ENCODE measurements at places on chromosomes 6 and 20.
A peak's percentile ranks its signal among the peaks of the same experiment; 100 is the strongest.

DNA sequence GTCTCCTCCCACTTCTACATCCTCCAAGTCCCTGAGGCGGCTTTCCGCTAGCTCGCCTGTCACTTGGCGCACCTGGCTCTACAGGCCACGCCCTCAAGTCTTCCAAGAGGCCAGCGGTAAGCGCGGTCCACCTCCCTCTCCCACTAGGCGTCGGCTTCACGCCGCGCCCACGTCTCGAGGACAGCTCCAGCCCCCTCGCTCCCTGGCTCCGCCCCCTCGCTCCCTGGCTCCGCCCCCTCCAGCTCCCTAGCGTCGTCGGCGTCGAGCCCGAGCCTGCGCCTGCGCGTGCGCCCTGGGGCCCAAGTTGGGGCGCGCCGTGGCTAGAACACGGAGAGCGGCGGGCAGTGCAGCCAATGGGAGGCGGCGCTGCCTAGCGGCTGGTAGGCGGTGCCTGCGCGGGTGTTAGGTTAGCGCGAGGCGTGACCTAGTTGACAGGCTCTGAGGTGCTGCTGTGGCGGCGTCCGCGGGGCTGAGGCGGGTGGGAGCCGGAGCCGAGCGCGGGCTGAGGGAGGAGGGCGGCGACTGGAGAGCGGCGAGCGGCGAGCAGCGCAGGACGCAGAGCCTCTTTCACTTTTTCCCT, at the start of gene MACROD2:
TSS of gene MACROD2 (plus strand) at position 431 of the 580 bp plus-strand sequence.
- DNase-seq, result peak; percentile 98

DNA sequence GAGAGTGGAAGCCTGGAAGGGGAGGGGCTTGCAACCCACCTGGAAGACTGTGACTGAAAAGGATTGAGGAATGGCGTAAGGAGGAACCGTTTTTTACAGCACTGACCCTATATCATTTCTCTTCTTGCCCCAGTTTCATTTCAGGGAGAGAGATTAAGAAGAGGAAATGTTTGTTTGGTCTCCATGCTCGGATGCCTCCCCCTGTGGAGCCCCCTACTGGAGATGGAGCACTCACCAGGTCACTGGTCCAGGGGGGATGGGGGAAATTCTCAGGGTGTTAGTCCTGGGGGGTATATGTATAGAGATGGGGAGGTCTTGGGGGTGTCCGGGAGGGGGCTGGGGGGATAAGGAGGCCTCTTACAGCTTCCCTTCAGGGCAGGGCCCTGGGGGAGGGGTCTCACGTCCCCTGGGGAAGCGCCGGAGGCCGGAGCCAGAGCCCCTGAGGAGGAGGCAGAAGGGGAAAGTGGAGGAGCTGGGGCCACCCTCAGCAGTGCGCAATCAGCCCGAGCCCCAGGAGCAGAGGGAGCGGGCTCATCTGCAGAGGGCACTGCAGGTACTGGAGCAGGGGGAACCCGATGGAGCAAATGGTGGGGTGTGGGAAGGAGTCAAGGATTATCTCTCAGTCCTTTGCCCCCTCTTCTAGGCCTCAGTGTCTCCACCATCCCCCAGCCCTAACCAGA, 3.2 kb downstream of the CUTA start:
- DNase-seq, result no peak

- DNase-seq, result no peak
Measured at GRCh38 chr6:74167511-74167910, 471.5 kb downstream of the CD109 start.

GRCh38 chr6:49118478-49118877, 344.6 kb downstream of the MMUT start:
- no peak for DNase-seq

Data from posterior vena cava (tissue), 2 donors.